ENCODE measurements at places on chromosomes 4 and X. TPM values are rescaled to one million over a fixed set of nuclear protein-coding genes. Genes with fewer than 3 reads are reported as not detected.

DNA sequence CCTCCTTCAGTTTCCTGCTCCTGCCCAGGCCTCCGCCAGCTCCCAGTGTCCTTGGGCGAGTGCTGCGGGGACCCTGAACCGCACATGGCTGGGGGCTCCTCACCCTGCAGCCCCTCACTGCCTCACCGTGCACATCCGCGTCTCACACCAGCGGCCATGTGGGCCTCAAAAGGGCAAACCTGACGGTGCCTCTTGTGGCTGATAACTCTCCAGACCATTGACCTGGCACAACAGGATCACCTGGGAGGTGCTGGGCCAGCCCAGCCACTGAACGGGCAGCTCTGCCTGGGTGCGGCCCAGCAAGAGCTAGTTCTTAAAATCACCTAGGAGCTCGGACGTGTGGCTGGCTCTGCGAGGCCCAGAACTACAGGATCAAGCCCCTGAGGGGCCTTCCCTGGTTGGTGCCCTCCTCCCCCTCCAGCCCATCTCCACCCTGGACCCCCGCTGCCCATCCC is 4.1 kb upstream of the S100P start:
- H3K27ac ChIP-seq = no peak overlapping the region
- H3K4me3 ChIP-seq = no peak overlapping the region
- peaks cover 27% of the 10 kb centered on the region for H3K4me1 ChIP-seq
- H3K36me3 ChIP-seq = no peaks in the 10 kb centered on the region

DNA sequence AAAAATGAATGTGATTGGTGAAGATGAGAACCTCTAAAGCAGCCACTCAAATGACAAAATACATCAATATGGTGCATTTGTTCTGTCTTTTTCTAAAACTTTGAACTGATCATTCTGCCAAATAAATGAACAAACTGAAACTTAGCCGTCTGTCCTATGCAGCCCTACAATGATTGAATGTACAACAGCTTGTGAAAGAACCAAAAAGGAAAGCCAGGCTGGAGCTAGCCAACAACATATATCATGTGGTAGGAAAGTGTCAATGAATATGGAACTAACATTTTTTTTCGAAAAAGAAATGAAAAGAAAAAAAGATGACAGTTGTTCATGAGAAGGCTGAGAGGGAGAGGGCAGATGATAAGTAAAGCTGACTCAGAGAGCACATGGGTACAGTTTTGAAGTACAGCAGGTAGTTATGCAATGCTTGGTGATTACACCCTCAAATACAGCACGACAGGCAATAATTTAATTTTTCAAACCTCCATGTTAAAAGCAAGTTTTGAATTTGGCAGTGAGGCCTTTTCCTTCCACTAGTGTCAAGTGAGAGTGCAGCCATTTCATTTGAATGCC is 21.2 kb upstream of the SLC7A11 start:
- H3K4me3 ChIP-seq = no peak overlapping the region
- no peak for DNase-seq
- H3K4me1 ChIP-seq = no peaks in the 10 kb centered on the region
- no peak overlapping the region for H3K27ac ChIP-seq

- no peak for DNase-seq
- no peak overlapping the region for H3K27ac ChIP-seq
- H3K4me3 ChIP-seq = no peak overlapping the region
- H3K4me1 ChIP-seq = no peaks in the 10 kb centered on the region
- no peaks in the 10 kb centered on the region for H3K27me3 ChIP-seq
These were observed 598.1 kb upstream of the MAGEB2 start for GRCh38 chrX:29617276-29617675.

DNA sequence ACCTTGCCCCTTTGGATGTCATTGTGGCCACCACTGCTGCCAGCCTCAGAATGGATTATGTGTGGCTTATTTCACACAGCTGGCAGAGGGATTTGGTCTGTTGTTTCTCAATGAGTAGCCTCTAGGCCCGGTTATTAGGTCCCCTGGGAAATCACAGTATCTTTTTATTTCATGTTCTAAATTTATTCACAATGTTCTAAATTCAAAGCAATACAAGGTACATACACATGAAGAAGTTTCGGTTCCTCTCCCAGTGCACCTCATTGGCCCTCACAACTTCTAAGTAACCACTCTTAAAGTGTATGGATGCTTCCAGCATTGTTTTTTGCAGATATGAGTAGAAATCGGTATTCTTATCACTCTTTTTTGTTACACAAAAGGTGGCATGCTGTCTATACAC is 262.7 kb downstream of the RCHY1 start:
- no peaks in the 10 kb centered on the region for H3K36me3 ChIP-seq
- H3K27ac ChIP-seq = no peak overlapping the region
- no peak for DNase-seq
- H3K4me3 ChIP-seq = no peak overlapping the region

GRCh38 chrX:23195761-23196160 is 138.9 kb upstream of the PTCHD1 start:
- H3K27me3 ChIP-seq = no peaks in the 10 kb centered on the region
- H3K4me1 ChIP-seq = no peaks in the 10 kb centered on the region
- no peak overlapping the region for H3K4me3 ChIP-seq
- DNase-seq = no peak
- no peaks in the 10 kb centered on the region for H3K36me3 ChIP-seq

DNA sequence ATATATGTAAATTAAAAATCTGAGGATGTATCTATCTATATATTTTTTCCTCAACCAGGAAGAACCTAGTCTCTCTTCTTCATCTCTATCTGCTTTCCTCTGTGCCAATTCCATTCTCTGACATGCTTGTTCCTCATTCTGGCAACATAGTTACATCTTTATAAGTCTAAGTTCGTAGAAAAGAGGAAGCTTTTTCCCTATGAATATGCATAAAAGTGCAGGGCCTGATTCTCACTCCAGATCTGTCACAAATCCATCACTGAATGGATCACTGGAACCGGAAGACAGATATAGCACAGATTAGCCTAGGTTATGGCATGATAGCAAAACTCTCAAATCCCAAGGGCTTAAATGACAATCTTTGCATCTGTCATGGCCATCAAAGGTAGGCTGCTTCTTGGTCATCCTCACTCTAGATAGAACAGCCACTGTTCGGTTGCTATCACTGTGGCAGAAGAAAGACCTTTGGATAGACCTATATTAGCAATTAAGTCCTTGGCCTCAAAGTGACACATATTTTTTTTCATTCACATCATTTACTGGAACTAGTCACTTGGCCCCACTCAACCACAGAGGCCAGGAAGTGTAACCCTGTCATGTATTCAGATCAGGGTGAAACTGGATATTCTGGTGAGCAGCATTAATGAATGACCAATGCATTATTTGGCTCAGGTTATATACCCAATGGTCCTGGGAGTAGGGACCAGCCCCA is 22.2 kb downstream of the DTHD1 start:
- no peak overlapping the region for H3K4me3 ChIP-seq
- no peak for DNase-seq
- no peaks in the 10 kb centered on the region for H3K27me3 ChIP-seq
- no peak overlapping the region for H3K27ac ChIP-seq

MID1 gene
- 9.4 TPM for total RNA-seq

Data from left ventricle myocardium inferior (tissue), 1 donor.